T-helper 9 cell (primary cell): ENCODE measurements at places on chromosomes 7 and 10.

GRCh38 chr10:17256627-17257026 lies 28.6 kb downstream of the VIM start:
- DNase-seq = no peak

DNA sequence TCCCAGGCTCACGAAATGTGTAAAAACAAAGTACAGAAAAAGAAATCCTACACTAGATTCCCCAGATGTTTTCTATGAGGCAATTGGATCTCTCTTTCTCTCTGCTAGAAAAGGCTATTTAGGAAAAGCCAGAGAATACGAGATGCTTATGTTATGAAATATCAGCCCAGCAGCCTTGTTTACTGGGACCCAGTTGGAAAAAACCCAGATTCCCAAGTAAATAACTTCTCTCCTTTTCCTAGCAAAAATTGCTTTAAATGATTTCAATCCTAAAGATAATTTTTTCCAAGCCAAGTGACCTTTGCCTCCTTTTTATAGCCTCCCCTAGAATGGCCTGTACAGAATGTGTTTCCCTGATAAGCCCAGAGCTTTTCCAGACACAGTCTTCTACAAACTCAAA lies 199.3 kb downstream of the PLXNA4 start:
- DNase-seq = no peak

DNA sequence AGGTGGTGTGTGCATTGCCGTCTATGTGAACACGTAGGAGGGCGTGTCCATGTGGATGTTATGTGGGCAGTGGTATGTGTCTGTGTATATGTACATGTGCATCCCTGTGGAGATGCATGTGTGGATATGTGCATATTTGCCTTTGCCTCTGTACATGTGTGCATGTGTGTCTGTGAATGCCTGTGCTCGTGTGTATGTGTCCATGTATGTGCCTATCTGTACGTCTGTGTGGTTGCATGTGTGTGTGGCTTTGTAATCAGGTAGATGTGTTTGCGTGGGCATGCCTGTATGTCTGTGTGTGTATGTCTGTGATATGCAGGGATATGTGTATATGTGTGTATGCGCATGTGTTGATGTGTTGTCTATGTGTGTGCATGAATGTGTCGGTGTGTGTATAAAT lies 19.7 kb downstream of the ADCY1 start:
- DNase-seq = no peak

DNA sequence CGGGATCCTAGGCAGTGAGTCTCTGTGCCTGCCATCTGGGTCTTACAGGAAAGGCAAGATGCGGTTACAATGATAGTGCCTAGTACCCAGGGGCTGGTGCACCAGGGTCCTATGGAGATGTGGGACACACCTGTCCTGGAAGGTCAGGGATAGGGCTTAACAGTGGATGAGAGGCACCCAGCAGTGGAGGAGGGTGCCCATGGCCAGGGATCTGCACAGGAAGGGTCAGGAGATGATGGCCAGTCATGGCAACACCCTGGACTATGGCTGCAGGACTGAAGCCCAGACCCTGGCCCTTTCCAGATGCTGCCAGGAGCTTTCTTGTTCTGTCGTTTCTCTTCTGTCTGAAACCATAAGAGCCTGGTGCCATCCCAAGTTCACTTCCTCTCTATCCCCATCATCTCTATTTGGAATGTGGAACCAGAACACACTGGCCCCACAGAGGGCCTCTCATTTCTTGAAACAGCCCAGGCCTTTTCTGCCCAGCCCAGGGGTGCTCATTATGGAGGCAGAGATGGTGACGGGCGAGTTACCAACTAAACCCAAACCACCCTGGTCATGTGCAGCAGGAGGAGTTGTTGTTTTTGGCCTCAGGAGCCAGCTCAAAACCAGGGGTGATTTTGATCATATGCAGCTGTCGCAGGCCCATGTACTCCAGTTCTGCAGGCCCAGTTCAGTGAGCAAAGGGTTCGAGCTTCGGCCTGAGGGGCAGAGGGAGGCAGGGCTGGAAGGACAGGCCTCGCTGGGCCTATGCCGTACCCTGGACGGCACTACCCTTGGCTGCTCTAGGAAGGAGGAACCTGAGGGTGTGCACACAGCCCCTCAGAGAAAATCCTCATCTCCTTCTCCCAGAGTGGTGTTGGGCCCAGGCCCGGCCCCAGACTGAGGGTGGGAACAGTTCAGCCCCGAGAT lies 52.6 kb upstream of the GDF10 start:
- DNase-seq = no peak

DNA sequence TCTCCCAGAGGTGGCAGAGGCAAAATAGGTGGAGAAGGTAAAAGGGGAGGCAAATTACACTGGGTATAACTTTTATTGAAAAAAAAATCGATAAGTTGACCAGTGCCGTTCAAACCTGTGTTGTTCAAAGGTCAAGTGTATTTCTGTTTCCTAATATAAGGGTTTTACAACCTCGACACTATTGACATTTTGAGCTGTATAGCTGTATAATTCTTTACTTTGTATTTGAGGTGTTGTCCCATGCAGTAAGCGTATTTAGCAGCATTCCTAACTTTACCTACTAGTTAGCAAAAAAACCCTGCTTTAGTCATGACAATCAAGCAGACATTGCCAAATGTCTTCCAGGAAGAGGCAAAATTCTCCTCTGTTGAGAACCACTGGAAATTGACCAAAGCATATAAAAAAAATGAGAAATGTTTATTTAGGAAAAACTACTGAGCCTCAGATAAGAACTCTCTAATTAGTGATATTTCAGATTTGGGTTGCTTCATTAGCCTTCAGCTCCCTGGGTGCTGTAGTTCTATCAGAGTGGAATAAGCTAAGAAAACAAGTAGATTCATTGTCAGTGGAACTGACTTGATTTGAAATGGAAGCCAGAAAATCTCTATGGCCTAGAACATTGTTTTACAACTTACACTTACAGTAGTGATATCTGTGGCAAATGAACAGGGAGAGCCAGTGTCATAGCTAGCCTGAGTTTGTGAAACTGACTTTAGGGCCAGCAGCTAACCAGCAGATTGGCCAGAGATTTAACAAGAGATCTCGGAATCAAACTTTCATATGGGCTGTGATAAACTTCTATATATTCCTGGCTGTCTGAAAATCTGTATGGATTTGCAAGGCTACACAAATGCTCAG lies 331.6 kb downstream of the DGKB start:
- DNase-seq = no peak

DNA sequence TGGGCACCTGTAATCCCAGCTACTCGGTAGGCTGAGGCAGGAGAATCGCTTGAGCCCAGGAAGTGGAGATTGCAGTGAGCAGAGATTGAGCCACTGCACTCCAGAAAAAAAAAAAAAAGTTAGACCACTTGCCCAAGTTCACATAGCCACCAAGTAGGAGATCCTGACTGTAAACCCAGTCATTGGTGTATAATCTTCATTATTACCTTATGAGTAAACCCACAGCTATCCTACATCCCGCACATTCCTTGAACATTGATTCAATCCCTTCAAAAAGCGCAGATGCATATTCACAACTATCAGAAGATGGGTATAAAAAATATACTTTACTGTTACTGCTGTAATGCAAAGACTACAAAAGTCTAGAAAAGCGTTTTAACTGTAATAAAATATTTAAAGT lies 512.9 kb downstream of the SUGCT start:
- DNase-seq = no peak

- no peak for DNase-seq
Observed at GRCh38 chr7:3780525-3780924, 479.5 kb downstream of the SDK1 start.
